ENCODE measurements at places on chromosomes 4 and X. TPM values are rescaled to one million over a fixed set of nuclear protein-coding genes. Genes with fewer than 3 reads are reported as not detected.

DNA sequence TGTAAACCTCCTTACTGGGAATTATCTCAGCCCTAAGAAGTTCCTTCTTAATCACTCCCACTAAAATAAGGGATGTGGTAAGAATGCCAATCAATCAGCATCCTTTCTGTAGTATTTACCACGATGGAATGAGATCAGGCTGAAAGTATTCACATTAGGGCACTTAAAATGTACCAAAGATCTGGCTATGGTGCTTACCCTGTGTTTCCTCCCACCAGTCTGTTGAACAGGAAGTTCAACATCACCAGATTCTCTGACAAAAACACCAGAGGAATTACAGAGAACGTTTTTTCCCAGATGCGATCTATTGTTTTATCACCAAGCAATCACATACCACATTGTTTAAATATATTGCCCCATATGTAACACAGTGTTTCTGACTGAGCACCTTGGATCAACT, 2.1 kb upstream of the CLCN3 start:
- H3K27me3 ChIP-seq = no peaks in the 10 kb centered on the region
- H3K4me1 ChIP-seq = no peaks in the 10 kb centered on the region
- H3K27ac ChIP-seq = no peak overlapping the region
- DNase-seq = no peak

GRCh38 chrX:17613979-17614588, 123.2 kb upstream of the SCML1 start:
- H3K4me3 ChIP-seq = no peak overlapping the region
- no peaks in the 10 kb centered on the region for H3K27me3 ChIP-seq
- H3K27ac ChIP-seq = no peak overlapping the region

DNA sequence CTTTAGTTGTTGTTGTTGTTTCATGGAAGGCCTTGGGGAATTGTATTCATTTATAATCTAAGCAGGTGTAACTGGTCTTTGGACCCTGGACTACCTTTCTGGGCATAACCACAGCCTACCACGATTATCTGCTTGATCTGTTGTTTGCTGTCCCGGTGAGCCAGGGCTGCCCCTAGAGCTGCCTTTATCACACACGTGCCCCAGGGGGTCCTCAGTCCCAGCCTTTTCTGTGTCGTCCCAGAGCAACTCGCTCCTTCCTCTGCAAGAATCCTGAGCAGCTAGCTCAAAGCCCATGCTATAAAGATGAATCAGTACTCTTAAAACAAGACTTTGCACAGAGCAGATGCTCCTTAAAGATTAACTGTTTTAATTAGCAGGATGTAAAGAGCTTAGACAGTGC, 273.2 kb downstream of the EVC2 start:
- no peak for DNase-seq
- no peaks in the 10 kb centered on the region for H3K27me3 ChIP-seq

GRCh38 chrX:132184871-132185270, 34.4 kb downstream of the RAP2C start:
- H3K27me3 ChIP-seq = no peaks in the 10 kb centered on the region
- H3K4me1 ChIP-seq = no peaks in the 10 kb centered on the region
- H3K4me3 ChIP-seq = no peak overlapping the region
- DNase-seq = no peak
- H3K27ac ChIP-seq = no peak overlapping the region
- H3K36me3 ChIP-seq = no peaks in the 10 kb centered on the region

DNA sequence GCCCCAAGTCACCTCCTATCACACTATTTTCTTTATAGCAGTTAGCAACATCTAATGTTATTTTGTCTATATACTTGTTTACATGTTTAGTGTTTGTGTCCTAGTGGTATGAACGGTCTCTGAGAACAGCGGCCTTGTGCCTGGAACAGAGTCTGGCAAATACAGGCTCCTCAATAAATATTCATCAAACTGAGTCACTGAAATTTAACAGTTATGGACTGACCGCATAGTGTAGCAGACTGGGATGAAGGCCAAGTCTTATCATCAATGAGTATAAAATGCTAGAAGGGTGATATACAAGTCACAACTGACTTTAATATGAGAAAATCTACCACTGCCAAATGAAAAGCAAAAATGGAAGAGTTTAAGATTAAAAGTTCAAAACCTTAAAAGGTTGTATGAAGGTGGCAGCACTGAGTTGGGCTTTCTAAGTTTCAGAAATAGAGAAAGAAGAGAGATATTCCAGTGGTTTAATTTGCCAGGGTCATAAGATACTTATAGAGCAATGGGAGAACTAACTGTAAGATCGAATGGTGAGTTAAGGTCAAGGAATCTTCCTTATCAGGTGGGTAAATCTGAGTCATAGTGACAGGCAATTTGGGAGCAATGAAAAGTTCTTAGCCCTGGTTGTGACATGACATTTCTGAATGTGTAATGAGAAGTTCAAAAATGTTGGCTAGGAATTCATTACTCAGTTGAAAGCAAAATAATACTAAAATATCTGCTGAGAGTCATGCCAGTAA, 34.9 kb downstream of the ELOVL6 start:
- no peaks in the 10 kb centered on the region for H3K27me3 ChIP-seq
- no peak overlapping the region for H3K4me3 ChIP-seq
- no peaks in the 10 kb centered on the region for H3K4me1 ChIP-seq
- no peak overlapping the region for H3K27ac ChIP-seq
- H3K36me3 ChIP-seq = no peaks in the 10 kb centered on the region

UNC5C gene
- 5.0 TPM for total RNA-seq

ETFDH gene
- total RNA-seq = 58.8 TPM
